ENCODE measurements at places on chromosomes 7 and 10.

- no peak for DNase-seq
Observed at GRCh38 chr10:89887830-89888229, 186.4 kb downstream of the KIF20B start.

DNA sequence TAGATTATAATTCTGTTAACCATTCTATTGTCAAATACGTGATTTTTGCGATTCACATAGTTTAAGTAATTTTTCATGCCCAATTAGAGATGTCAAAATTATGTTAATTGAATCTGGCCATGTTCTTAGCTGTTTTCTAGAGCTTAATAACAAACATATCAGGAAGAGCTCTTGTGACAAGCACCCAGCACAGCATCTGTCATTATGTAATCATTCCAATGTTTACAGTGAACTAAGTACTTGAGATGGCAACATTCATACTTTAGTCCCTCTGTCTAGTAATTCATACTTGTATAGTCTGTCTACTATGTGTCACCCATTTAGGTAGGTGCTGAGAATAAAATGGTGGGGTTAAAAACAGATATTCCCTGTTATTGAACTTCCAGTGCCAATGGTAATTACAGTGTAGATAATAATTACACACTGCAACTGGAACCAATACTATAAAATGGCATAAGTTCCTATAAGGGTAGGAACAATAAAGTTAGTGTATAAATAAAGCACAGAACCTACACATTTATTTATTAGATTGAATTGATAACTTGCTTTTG is 55.2 kb downstream of the ZEB1 start:
- DNase-seq, result no peak

DNA sequence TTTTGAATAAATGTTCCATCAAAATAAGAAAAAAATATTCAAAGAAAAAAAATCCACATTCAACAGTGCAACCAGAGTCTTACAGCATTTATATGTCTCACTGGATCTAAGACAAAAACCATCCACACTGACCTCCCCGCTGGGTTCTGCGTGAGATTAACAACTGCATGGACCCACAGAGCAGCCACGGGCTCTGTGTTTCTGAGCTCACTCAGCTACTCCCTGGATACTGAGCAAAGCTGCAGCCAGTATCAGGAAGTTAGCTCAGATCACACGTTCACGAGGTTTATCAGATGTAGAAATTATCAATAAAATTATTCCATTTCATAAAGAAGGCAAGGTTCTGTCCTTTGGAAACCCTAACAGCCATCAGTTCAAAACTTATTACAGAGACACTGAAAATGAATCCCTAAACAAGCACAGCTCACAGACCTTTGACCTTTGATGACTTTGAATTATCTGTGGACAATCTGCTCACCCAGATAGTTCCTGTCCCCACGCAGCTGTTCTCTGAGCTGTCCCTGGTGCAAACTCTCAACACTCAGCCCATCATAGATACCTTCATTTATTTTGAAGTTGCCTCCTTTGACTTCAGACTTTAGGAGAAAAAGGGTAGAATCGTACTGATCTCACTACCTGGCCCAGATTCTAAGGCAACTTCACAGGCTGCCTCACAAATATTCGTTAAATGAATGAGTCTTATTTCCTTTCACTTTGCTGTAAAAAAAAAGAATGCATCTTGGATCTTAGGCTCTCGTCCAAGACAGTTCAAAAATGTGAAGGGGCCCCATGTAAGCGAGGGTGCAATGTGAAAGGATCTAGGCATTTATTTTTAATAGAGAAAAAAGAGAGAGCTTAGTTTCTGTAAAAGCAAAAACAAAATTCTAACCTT is 67.7 kb upstream of the SVIL start:
- DNase-seq, result no peak

GRCh38 chr10:108597657-108598319 is 1325.5 kb downstream of the XPNPEP1 start:
- no peak for DNase-seq

GRCh38 chr7:17374654-17375053 is 76.2 kb downstream of the AHR start:
- no peak for DNase-seq

DNA sequence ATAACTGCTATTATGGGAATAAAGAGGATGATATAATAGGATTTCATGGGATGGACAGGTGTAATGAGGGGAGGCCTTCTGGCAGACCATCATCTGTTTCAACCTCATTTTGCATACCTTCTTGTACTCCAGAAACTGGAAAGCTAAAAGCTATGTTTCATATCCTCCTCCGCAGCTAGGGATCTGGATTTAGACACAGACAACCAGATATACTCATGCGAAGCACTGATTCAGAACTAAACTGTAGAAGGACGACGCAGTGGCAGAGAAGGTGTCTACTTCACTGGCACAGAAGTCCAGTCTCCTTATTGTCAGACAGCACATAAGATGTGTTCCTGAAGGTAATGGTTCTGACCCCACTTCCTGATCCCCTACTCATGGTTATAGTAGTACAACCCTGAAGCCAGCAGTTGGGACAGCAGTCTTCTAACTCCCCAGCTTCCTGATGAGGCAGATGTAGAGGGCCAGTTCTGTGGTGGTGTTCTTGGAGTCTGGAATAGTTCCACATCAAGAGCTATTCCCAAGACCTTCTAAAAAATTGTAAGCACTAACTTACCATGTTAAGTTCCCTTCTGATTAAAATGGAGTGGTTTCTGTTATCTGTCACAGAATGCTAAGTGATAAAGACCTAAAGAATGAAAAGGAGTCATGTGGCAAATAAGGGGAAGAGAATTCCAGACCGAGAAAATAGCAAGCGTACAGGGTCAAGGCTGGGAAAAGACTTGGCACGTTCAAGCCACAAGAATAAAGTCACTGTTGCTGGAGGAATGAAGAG is 550.3 kb downstream of the GRM8 start:
- DNase-seq, result no peak

GRCh38 chr7:157729566-157729965 is 392.8 kb downstream of the DNAJB6 start:
- DNase-seq, result no peak

- peak; percentile 37 for DNase-seq
Observed at GRCh38 chr7:105743351-105744090, 132.9 kb downstream of the ATXN7L1 start.

- DNase-seq, result no peak
Observed at GRCh38 chr10:119491966-119492757, 50.4 kb downstream of the RGS10 start.

DNA sequence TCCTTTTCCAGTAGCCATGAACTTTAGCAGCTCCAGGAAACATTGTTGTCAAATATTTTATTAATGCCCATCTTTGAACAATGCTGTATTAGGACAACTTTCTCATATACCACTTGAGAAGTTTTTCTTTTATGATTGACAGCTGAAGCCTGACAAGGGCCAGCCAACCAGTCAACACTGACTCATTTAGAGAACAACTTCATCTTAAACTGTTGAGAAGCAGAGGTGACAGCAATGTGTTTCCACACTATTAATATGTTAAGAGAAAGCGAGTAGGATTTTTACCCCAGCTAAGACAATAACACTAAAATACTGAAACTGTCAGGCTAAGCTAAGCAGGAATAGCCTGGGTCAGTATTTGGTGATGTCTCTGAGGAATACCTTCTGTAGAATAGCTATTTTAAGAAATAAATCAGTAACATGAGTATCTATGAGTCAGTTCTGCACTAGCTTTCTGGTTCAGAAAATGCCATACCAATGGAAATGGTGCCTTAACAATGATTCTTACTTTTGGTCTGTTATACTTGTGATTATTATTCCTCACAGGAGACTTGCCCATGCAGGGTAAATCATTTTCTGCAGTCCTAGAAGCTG is 168.8 kb upstream of the POT1 start:
- no peak for DNase-seq

DNA sequence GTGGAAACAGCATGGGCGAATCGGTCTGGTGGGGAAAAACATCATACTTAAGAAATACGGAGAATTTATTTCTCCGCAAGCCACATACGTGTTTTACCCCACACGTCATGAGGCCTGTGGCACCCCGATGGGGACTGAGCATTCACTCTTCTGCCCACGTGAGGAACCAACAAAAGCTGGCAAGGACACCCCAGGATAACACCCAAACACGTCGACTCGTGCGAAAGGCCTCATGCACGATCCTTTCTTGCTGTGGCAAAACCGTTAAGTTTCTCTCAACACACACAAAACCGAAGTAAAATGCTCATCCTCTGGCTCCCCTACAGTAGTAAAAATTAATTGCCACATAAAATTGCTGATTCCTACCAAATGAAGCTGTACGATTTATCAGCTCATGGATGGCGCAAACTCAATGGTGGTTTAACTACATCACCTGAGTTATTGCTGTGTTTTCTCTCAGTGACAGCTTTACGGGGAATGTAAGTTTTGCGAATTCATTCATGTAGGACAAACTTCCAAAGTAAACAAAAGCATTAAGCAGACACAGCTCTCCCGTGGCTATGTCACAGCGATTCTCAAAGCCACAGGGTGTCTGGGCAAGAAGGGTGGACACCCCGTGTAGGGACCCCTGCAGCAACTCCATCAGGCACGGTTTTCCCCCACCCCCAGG is 97.0 kb downstream of the CTBP2 start:
- no peak for DNase-seq

- DNase-seq, result no peak
Observed at GRCh38 chr7:140898786-140899536, 25.8 kb downstream of the BRAF start.

- DNase-seq, result no peak
Observed at GRCh38 chr10:29470355-29470705, 164.4 kb downstream of the SVIL start.

- peak; percentile 43 for DNase-seq
Observed at GRCh38 chr7:131012477-131013031, 278.5 kb upstream of the KLF14 start.

- no peak for DNase-seq
Observed at GRCh38 chr7:99897322-99898022, 20.6 kb upstream of the OR2AE1 start.

DNA sequence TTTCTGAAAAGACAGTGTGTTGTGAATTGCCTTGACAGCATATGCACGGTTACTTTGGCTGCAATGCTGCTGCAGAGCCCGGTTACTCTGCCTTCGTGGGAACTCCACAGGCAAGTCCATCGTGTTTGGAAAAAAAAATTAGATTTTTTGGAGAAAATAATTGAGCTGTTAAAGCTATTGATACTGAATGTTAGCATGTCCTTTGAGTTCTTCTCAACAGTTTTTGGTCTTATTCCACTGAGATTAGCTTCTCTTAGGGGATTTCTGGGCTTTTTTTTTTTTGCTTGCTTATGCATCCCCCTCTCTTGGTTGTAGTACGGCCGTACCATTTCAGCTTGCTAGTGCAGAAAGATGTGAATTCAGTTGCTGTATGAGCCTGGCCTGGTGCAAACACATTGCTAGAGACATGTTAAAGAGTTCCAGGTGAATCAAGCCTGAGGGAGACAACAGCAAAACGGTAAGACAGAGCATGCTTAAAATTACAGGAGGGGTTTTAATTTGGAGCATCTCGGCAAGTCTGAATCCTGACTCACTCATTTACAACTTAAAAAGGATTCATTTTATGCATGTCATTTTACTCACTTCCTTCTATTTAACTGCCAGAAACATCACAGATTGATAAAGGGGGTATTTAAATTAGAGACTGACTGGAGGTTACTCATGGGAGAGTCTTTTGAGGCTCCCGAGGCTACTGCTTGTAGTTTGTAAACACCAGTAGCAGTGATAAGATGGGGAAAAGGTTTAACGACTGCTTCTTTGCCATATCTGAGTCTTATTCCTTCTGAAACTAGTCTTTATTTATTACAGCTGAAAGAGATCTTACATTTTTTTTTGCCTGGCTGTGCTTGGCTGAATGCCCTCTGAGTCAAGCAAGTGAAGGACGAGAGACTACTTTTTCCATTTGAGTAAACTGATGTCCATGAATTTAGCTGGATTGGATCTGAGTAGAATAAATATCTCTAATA is 113.7 kb downstream of the CDK14 start:
- DNase-seq, result no peak

GRCh38 chr10:12690525-12691126 is 310.9 kb downstream of the CCDC3 start:
- peak; percentile 45 for DNase-seq

GRCh38 chr7:55192723-55193122 is 172.4 kb upstream of the LANCL2 start:
- no peak for DNase-seq

GRCh38 chr10:97406064-97406463 is 4.9 kb upstream of the RRP12 start:
- DNase-seq, result no peak

- no peak for DNase-seq
Observed at GRCh38 chr7:12570168-12570533, 369 bp upstream of the SCIN start.

- DNase-seq, result peak; percentile 32
Observed at GRCh38 chr7:8197994-8198698, 63.8 kb downstream of the ICA1 start.

GRCh38 chr7:97868788-97869187 is 3.4 kb downstream of the ASNS start:
- DNase-seq, result no peak

- no peak for DNase-seq
Observed at GRCh38 chr7:98387544-98388226, 13.2 kb downstream of the BAIAP2L1 start.

DNA sequence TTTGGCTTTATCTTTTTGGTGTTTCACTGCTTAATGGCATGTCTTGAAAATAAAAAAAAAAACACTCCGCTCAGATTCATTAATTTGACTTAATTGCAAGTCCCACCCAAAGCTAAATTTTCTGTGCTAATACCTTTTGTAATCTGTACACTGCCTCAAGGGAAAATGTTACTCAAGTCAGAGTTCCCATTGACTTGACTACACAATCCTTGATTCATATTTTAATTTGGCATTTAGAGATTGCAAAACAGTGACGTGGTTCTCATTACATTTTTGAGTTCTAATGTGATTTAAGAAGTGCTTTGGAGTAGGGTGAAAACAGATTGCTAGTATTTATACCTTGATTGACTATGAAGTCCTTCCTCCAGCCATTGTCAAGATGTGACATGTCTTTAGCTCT is 21.3 kb upstream of the LIPM start:
- no peak for DNase-seq

DNA sequence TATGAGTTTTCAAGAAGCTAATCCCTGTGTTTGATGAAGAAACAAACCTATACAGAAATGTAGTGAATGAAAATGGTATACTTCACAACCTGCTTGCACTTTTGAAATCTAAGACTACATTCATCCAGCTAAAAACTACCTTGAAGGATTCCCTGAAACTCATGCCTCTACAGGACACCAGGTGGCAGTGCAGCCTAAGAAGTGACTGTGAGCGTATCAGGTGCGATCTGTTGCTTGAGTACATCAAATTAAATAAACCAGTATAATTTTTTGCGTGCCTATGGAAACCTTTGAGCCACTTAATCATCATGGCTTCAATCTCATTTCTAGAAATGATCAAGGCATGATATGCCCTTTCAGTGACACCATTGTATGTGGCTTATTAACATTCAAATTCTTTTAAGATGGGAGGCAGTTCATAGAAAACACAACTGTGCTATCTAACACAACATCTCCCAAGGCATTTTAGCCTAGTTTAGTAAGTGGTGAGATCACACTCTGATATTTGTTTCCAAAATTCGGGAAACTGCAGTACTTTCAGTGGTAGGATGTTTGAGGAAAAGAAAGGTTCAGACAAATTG is 57.4 kb downstream of the PPP1R17 start:
- peak; percentile 55 for DNase-seq
